Activated CD4-positive, alpha-beta T cell treated with anti-CD3 and anti-CD28 coated beads, Interleukin-2, amount 10 ng/mL, durations not matched to agents 7 days and 5 days (primary cell): ENCODE measurements at places on chromosomes 6 and 20. TPM values are rescaled to one million over a fixed set of nuclear protein-coding genes. Genes with fewer than 3 reads are reported as not detected.
A peak's percentile ranks its signal among the peaks of the same experiment; 100 is the strongest.

DNA sequence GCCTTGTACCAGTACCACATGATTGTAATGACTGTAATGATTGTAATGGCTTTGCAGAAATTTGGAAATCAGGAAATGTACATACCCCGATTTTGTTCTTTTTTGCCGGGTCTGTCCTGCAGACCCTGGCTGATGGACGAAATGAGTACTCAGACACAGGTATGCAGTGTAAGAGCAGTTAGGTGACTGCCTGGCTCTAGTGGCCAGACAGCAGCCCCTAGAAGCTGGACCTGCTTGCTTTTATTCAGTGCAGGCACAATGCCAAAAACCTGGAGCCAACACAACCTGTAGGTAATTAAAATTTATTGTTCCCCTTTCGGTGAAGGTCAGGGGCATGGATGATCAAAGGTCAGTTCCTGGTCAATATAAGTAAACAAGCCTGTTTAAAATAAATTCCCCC is 346.0 kb downstream of the NKAIN2 start:
- DNase-seq = no peak

DNA sequence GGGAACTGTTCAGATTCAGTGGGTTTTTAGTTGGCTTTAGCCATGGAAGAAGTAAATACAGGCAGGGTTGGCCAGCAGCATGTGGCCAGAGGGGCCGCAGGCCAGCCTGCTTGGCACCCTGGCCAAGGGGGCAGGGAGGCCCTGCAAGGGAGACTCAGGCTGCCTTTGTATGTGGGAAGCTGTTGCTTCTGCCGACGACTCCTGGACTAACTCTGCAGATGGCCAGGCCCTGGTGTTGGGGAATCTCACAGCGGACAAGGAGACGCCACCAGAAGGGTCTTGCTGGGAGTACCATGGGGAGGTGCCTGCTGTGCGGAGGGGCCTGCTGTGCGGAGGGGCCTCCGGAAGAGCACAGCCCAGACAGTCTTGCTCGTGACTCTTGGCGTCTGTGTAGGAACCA is 25.2 kb downstream of the PYGB start:
- no peak for DNase-seq

- DNase-seq = no peak
Measured at GRCh38 chr20:10524643-10525042, 89.5 kb downstream of the SLX4IP start.

DNA sequence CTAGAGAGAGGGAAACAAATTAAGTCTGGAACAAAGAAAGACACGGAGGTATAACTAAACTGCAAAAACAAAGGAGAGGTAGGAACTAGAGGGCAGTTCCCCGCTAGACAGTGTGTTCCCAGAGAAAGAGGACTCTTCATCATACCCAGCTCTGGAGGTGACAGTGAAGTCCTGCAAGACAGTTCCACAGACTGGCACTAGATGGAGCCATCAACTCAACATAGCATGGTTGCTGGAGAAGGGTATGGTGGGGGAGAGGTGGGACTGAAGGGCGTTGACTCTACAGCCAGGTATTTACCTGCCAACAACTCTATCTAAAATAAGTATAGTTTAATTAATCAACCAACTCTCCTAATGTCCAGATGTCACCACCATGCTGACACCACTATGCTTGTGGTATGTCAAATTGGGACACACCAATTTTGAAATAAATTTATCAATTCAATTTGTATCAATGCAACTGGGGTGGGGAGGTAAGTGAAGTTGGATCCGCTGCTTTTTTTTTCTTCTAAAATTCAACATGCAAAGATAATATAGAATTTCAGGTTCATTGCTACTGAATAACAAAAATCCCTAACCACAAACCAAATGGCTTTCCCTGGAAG is 9.7 kb downstream of the BACH2 start:
- peak; percentile 66 for DNase-seq

DNA sequence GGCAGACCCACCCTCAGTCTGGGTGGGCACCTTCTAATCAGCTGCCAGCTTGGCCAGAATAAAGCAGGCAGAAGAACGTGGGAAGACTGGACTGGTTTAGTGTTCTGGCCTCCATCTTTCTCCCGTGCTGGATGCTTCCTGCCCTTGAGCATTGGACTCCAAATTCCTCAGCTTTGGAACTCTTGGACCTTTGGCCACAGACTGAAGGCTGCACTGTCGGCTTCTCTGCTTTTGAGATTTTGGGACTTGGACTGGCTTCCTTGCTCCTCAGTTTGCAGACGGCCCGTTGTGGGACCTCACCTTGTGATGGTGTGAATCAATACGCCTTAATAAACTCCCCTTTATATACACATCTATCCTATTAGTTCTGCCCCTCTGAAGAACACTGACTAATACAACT is 20.6 kb upstream of the FNDC1 start:
- no peak for DNase-seq

DNA sequence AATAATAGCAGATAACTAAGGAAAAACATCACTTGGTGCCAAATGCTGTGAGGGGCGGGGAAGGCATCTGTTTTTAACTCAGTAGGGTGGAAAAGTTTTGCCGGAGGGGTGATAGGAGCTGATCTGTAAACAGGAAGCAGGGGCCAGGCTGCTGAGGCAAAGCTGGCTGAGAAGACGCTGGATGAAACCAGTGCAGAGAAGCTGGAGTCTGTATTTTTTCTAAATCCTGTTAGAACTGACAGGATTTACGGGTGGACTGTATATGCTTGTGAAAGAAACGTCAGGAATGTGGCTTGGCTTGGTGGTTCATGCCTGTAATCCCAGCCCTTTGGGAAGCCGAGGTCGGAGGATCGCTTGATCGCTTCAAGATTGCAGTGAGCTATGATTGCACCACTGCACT is 5.6 kb downstream of the PCMTD2 start:
- DNase-seq = peak; percentile 41

Gene RIPOR3
- not detected for total RNA-seq

DNA sequence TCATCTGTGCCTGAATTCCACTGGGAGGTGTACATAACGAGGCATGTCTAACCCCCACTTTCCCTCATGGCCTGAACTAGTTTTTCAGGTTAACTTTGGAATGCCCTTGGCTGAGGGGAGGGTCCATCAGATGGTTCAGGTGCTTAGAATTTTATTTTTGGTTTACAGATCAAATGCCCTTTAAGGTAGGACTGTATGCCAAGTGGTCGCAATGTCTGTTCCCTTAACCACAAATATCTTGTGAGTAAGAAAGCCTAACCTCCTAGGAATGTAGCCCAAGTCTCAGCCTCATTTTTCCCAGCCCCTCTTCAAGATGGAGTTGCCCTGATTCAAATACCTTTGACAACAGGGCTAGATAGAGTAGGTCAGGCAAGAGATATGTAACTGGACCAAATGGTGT is 78.4 kb downstream of the RNASET2 start:
- no peak for DNase-seq

Gene EPPIN
- not detected for total RNA-seq

Gene BANF2
- not detected for total RNA-seq

GRCh38 chr6:87807475-87807874 is 105.4 kb upstream of the AKIRIN2 start:
- DNase-seq = no peak

Gene PCED1A
- 22.6 TPM for total RNA-seq

Gene PTK6
- total RNA-seq = 0.74 TPM

Gene BAK1
- total RNA-seq = 69.2 TPM

DNA sequence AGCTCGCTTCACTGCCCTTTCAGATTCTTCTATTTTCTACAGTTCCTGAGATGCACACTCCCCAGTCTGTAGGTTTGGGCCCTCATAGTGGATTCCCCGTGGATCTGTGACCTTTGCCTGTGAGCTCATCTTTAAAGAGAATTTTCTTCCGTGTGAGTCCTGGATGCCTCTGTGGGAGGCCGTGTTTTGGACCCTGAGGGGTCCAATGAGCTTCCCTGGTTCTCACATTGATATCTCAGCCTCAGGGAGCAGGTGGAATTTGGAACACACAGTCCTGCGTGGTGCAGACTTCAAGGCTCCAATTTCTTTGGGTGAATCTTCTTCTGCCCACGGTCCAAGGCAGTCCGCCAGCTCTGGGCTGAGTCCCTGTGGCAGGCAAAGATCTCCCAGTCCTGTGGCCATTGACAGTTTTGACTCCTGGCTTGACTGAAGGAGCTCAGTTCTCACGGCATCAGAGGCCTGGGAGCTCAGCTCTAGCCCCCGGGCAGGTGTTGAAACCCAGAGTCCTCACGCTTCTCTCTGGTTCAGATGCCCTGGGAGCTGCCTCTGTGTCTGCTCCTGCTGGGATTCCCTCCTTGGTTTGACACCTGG is 61.0 kb downstream of the PSMG4 start:
- DNase-seq = no peak

Gene DEFB124
- total RNA-seq = not detected

DNA sequence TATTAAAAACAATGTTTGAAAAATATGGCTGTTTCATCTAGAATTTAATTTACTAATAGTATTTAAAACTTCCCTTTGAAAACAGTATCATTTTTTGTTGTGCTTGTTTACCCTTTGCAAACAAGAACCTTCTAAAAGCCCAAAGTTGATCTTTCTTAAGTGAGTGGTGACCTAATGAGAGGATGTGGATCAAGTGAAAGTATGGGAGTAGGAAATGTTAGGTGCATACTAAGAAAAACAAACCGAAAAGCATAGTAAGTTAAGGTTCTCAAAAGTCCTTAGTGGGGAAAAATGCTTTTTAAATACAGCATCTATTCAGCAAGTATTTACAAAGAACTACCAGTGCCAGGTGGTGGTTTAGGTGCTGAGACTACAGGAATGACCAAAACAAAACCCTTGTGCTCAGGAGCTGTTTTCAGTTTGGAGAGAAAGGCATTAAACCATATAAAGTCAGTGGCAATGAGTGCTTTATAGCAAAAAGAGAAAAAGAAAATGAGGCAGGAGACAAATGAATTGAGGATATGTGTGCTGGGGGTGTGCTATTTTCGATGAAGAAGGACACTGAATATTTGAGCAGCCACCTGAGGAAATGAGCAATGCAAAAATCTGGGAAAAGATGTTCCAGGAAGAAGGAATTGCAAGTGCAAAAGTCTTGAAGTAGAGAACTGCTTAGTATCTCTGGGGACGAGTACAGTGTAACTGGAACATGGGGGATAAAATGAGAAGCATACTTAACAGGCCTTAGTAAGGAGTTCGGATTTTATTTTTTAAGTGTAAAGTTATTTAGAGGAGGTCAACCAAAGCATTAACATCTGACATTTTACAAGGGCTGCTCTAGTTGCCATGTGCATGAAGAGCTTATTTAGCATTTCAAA is 24.0 kb downstream of the RNF146 start:
- DNase-seq = no peak

Gene ZC3H12D
- total RNA-seq = 16.5 TPM

- no peak for DNase-seq
Measured at GRCh38 chr20:19642860-19643259, 115.2 kb upstream of the RIN2 start.

DNA sequence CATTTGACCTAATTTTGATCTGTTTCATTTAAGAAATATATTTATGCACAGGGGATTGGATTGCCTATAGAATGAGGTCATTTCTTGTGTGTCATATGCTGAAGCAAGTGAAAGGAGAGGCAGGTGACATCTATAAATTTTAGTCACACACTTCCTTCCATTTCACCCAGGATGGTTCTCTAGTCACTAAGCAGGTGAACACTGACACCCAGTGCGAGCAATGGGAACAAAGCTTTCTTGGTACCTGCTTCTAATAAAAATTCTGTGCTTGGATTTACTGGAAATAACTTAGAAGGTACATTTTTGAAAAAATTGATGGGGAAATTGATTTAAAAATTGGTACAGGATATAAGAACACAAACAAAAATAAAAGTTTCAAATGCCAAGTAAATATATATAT is 66.9 kb upstream of the MC3R start:
- DNase-seq = no peak

DNA sequence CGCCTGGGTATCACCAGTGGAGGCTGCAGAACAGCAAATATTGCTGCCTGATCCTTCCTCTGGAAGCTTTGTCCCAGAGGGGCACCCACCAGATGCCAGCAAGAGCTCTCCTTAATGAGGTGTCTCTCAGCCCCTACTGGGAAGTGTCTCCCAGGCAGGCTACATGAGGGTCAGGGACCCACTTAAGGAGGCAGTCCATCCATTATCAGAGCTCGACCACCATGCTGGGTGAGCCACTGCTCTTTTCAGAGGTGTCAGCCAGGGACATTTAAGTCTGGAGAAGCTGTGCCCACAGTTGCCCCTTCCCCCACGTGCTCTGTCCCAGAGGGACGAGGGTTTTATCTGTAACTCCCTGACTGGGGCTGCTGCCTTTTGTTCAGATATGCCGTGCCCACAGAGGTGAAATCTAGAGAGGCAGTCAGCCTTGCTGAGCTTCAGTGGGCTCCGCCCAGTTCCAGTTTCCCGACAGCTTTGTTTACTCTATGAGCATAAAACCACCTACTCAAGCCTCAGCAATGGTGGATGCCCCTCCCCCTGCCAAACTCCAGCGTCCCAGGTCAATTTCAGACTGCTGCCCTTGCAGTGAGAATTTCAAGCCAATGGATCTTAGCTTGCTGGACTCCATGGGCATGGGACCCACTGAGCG is 25.9 kb upstream of the AIG1 start:
- no peak for DNase-seq

DNA sequence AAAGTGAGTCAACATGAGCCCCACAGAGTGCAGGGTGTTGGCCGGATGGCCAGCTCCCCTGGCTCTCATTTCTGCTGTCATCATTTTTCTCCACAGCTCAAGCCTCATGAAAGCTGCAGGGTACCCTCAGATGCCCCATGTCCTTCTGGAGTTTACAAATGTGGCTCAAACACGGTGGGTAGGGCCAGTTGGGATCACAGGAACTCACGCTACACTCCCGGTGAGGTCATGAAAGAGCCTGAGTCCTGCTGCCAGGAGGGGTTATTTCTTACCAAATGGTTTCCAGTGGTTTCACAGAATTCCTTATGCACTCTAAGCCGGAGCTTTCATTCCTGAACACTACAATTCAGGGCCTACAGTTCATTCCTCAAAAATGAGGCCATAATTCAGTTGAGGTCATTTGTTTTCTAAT is 78.7 kb downstream of the TMEM170B start:
- DNase-seq = no peak

GRCh38 chr6:141110481-141110880 is 1022.2 kb upstream of the GJE1 start:
- no peak for DNase-seq

- no peak for DNase-seq
Measured at GRCh38 chr20:9298906-9299305, 215.5 kb upstream of the LAMP5 start.

DNA sequence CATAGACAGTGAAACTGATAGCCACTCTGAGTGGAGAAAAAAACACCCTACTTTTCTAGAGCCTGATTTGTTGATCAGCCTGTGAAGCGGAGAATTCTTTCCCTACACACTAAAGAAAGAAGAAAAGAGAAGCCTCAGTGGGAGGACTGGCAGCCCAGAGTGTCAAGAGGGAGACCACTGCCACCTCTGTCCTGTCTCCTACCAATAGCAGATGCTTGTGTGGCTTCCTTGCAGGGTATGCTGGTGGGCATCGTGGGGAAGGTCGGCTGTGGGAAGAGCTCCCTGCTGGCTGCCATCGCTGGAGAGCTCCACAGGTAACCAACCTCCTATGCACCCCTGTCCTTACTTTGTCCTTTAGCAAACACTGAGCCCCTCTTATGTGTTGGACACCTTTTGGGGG is 10.4 kb downstream of the ABCC10 start:
- no peak for DNase-seq

- DNase-seq = peak; percentile 86
Measured at GRCh38 chr20:3846740-3847428, at the start of gene MAVS. TSS of gene MAVS (plus strand) at chr20:3846834. CDS start at chr20:3854625, 7,791 bp downstream.

GRCh38 chr6:138656364-138657064 is 117.1 kb upstream of the CCDC28A start:
- no peak for DNase-seq
